ENCODE measurements at places on chromosomes 4 and X.
A peak's percentile ranks its signal among the peaks of the same experiment; 100 is the strongest.

GRCh38 chr4:167419468-167420140 lies 185.3 kb upstream of the SPOCK3 start:
- H3K27ac ChIP-seq = no peak overlapping the region
- no peaks in the 10 kb centered on the region for H3K4me1 ChIP-seq
- DNase-seq = no peak
- H3K36me3 ChIP-seq = no peaks in the 10 kb centered on the region

DNA sequence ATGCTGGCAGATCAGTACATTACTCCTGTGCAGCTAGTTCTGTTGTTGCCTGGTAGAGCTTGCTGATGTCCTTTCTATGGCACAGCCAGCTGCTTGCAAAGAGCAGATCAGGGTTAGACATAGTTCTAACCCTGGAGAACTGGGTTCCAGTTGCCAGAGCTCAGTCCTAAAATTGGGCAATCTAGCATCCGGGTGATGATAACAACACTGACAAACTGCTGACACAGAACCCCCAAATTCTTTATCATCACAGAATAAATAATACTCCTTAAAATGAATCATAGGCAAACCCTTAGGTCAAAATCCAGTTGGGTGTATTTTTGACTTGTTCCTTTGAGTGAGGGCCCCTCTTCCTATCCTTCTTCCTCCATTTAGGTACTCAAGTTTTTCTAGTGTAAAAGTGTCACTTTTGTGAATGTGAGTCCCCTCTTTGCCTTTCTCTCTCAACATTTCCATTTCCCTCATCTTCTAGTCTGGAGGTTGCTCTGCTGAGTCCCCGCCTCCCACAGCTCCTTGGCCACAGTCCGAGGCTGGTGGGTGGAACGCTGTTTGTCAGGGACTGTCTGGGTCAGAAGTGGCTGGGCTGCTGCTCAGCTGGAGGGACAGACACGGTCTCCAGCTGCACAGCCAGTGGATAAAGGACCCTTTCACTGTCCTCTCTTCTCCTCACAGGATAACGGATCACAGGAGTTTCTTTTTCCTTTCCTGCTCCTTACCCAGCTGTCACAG lies 93.6 kb upstream of the RASGEF1B start:
- H3K36me3 ChIP-seq = no peaks in the 10 kb centered on the region
- H3K27ac ChIP-seq = peak overlapping the region; percentile 69
- DNase-seq = no peak

DNA sequence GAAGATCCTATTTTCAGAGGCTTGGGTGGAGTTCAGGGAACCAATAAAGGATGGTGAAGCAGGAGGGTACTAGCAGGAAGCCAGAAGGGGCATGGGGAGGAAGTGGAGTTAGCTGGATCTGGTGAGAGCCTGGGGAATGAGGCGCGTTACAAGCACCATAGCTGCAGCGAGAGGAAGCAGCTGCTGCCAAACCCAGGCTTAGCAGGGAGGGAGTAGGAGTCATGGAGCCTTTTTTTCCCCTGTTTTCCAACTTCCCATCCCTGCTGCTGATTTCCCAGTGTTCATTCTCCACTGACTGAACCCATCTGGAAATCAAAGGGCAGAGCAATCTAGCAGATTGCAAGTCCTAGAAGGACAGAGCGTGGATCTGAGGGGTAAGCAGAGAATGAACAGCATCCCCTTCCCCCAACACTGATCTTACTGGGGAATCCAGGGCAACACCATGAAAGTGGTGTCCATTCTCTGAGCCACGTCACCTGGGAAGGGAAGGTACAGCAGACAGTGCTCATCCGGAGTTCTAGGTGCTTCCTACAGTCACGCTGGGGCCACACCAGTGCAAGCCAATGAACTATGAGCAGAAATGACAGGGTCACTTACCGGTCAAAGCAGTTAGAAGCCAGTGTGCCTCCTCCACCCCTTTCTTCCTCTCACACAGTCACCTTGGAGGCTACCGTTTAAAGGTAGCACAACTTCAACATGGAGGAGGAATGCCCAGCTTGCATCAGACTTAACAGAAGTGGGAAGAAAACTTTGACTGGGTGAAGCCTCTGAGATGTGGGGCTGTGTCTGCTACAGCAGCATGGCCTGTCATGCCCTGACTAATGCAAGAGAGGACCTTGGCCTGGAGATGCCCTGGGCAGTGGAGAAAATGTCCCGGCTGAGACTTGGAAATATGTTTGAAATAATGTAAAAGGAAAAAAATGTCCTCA lies 36.7 kb downstream of the SMIM20 start:
- H3K4me1 ChIP-seq = no peaks in the 10 kb centered on the region
- peaks cover 18% of the 10 kb centered on the region for H3K27me3 ChIP-seq
- H3K36me3 ChIP-seq = no peaks in the 10 kb centered on the region
- H3K4me3 ChIP-seq = no peak overlapping the region
- no peak for DNase-seq

DNA sequence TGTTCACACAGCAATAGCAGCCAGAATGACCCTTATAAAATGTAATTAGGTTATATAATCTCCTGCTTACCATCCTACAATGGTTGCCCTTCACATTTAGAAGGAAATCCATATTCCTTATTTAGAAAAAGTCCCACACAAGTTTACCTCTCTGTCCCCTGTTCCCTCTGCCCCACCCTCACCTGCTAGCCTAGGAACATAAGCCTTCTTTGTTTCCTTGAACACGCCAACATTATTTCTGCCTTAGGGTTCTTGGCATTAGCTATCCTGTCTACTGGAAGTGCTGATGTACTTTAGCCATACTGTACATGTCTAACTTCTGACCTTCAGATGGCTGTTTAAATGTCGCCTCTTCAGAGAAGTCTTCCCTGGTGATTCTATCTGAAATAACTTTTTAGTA lies 28.4 kb upstream of the USP53 start:
- peaks cover 6% of the 10 kb centered on the region for H3K27me3 ChIP-seq
- no peak overlapping the region for H3K4me3 ChIP-seq
- no peaks in the 10 kb centered on the region for H3K36me3 ChIP-seq
- no peak overlapping the region for H3K27ac ChIP-seq
- no peak for DNase-seq

- no peaks in the 10 kb centered on the region for H3K27me3 ChIP-seq
- no peaks in the 10 kb centered on the region for H3K36me3 ChIP-seq
- DNase-seq = no peak
- H3K27ac ChIP-seq = no peak overlapping the region
Measured at GRCh38 chr4:31023109-31023508, 302.9 kb downstream of the PCDH7 start.

- H3K36me3 ChIP-seq = peaks cover 14% of the 10 kb centered on the region
- no peaks in the 10 kb centered on the region for H3K27me3 ChIP-seq
- no peak overlapping the region for H3K27ac ChIP-seq
- peaks cover 50% of the 10 kb centered on the region for H3K4me1 ChIP-seq
Measured at GRCh38 chrX:40083120-40083978, 14.4 kb downstream of the BCOR start.

DNA sequence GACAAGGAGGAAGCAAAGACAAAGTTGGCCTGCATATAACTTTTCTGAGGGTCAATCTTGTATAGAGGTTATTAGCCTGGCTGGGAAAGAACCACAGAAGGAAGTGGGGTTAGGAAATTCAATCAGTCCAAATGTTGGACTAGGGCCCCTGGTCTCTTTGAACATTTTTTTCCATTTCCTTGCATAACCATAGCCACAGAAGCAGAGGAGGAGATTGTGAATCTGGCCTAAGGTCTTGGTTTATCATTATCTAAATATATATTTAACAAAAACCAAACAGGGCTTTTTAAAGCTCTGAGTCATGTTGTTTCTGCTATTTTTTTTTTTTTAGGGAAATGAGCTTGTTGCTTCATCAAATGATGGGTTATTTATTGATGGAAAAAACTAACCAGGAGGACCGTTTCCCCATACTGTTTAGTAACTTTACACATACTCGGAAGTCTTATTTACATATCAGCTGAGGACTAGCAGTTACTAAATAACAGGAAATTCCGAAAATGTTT lies 97.7 kb upstream of the ACSL4 start:
- no peaks in the 10 kb centered on the region for H3K36me3 ChIP-seq
- no peak overlapping the region for H3K4me3 ChIP-seq
- H3K27ac ChIP-seq = no peak overlapping the region
- no peaks in the 10 kb centered on the region for H3K27me3 ChIP-seq
- DNase-seq = no peak
- peaks cover 4% of the 10 kb centered on the region for H3K4me1 ChIP-seq

- no peaks in the 10 kb centered on the region for H3K36me3 ChIP-seq
- peaks cover 39% of the 10 kb centered on the region for H3K4me1 ChIP-seq
- no peak for DNase-seq
- peaks cover 14% of the 10 kb centered on the region for H3K27me3 ChIP-seq
Measured at GRCh38 chr4:154424810-154425484, 66.7 kb downstream of the DCHS2 start.

- H3K27me3 ChIP-seq = no peaks in the 10 kb centered on the region
- H3K36me3 ChIP-seq = no peaks in the 10 kb centered on the region
- no peak for DNase-seq
- no peak overlapping the region for H3K4me3 ChIP-seq
Measured at GRCh38 chrX:21132686-21133393, 241.4 kb upstream of the CNKSR2 start.

DNA sequence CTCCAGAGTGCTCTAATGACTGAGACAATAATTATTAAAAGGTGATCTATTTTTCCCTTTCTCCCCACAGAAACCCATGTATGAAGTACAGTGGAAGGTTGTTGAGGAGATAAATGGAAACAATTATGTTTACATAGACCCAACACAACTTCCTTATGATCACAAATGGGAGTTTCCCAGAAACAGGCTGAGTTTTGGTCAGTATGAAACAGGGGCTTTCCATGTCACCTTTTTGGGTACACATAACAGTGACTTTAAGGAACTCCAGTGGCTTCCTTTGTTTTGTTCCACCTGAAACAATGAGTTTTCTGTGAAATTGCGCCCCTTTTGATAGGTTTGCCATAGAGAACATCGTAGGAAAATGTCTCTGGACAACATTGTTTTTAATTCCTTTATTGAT lies 69.6 kb downstream of the KIT start:
- H3K36me3 ChIP-seq = no peaks in the 10 kb centered on the region
- H3K27ac ChIP-seq = no peak overlapping the region
- H3K27me3 ChIP-seq = no peaks in the 10 kb centered on the region

- H3K4me1 ChIP-seq = no peaks in the 10 kb centered on the region
- no peaks in the 10 kb centered on the region for H3K36me3 ChIP-seq
- DNase-seq = no peak
- H3K4me3 ChIP-seq = no peak overlapping the region
Measured at GRCh38 chr4:111773858-111774257, 371.4 kb upstream of the FAM241A start.

- H3K27me3 ChIP-seq = peaks cover 59% of the 10 kb centered on the region
- DNase-seq = peak; percentile 36
- H3K4me1 ChIP-seq = peaks cover 44% of the 10 kb centered on the region
- H3K36me3 ChIP-seq = no peaks in the 10 kb centered on the region
- no peak within 1 kb of the TSS for H3K27ac ChIP-seq
- peak within 1 kb of the TSS; percentile 80 for H3K4me3 ChIP-seq
Measured at GRCh38 chr4:13543839-13544605, at the start of gene NKX3-2. Gene NKX3-2, minus strand, starts transcription at chr4:13544508. Its CDS starts 94 bp downstream, at chr4:13544414.

DNA sequence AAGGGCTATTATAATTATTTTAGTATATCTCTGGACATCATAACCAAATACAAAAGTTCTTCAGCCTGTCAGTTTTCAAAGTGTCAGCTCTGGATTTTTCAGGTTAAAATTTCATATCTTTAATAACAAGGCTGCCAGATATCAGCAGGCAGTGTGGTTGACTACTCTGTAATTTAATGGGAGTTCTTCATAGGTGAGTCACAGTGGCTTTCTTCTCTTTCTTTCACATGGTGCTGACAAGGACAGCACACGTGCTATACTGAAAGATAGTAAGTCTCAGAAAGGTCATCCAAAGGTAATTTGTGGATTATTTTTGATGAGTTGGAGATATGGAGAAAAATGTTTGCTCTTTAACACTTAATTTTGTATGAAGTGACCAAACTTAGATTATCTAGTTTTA lies 43.2 kb downstream of the GALNT7 start:
- H3K27ac ChIP-seq = no peak overlapping the region
- peaks cover 8% of the 10 kb centered on the region for H3K36me3 ChIP-seq
- no peak overlapping the region for H3K4me3 ChIP-seq
- peaks cover 6% of the 10 kb centered on the region for H3K4me1 ChIP-seq

GRCh38 chrX:79444694-79445210 lies 77.6 kb upstream of the ITM2A start:
- H3K4me1 ChIP-seq = no peaks in the 10 kb centered on the region
- H3K36me3 ChIP-seq = no peaks in the 10 kb centered on the region
- no peaks in the 10 kb centered on the region for H3K27me3 ChIP-seq
- H3K27ac ChIP-seq = no peak overlapping the region

DNA sequence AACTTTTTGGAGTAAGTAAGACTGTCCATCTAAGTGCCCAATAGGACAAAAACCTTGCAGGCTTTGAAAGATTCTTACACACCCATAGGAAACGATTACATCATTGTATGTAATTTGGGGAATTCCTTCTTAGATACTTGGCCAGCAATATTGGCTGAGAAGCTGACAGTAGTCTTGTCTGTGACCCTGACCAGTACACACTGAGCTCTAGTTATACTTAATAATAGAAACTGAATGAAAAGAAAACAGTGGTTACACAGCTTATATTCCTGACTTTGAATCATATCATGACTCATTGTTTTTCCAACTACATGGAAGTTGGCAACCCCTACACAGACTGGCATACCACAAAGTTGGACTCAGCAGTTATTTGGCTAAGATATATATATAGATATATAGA lies 7.1 kb upstream of the TLR2 start:
- no peaks in the 10 kb centered on the region for H3K4me1 ChIP-seq
- DNase-seq = no peak
- H3K27ac ChIP-seq = no peak overlapping the region
- H3K27me3 ChIP-seq = peaks cover 15% of the 10 kb centered on the region

DNA sequence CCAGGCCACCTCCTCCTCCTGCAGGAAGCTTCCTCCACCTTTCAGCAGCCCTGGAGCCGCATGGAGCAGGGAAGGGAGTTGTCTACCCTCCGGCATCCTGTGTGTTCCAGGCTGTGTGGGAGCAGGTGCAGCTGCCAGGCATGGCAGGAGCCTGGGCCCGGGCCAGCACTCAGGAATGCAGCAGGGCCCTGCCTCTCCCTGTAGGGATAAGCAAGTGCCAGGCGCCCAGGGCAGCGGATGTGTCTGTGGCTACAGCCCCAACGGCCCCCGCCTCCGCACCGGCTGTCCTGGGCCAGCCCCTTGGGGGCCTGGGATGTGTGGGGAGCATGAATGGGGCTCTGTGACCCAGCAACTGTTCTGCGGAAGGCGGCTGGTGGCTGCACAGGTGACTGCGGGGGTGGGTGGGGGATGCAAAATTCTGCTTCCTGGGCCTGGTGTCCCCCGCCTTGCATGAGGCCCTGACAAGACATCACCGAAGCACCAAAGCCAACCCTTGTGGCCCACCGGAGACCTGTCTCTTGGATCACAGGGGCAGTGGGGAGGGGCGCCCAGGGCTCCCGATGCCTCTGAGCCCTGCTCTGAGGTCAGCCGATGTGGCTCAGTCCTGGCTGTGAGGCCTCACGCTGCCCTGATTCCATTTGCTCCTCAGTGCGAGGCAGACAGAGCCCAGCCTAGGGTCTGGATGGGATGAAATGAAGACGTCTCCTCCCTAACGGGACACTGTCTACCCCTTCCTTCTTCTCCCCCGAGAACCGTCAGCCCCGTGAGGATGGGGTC lies 1.4 kb upstream of the DOK7 start:
- H3K36me3 ChIP-seq = no peaks in the 10 kb centered on the region
- no peaks in the 10 kb centered on the region for H3K4me1 ChIP-seq
- H3K4me3 ChIP-seq = no peak overlapping the region
- no peak overlapping the region for H3K27ac ChIP-seq
- no peak for DNase-seq

Measured in activated B cell treated with CpG ODN at 0.5 μM for 24 hours (primary cell).